ENCODE measurements at places on chromosomes 3 and 15.
A peak's percentile ranks its signal among the peaks of the same experiment; 100 is the strongest.

DNA sequence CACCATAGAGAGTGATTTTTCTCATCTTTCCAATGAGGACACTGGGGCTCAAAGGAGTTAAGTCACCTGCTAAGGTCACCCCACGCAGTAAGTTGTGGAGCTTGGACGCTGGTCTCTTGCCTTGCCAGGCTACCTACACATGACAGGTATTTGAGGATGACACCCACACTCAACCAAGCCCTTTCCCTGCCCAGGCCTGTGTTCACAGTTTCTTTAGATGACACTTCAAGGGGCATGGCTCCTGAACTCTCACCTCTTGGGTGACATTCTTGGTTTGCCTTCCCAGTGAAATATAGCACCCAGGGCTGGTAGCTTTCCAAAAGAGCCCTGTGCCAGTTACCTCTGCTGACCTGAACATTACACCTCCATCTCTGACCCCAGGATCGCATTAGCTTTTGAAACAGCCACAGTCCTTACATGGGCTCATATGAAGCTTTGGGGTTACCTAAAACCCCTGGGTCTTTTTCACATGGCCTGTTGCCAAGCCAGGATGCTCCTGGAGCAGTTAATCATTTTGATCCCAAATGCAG, 148.0 kb downstream of the RPLP1 start:
- no peak for DNase-seq

DNA sequence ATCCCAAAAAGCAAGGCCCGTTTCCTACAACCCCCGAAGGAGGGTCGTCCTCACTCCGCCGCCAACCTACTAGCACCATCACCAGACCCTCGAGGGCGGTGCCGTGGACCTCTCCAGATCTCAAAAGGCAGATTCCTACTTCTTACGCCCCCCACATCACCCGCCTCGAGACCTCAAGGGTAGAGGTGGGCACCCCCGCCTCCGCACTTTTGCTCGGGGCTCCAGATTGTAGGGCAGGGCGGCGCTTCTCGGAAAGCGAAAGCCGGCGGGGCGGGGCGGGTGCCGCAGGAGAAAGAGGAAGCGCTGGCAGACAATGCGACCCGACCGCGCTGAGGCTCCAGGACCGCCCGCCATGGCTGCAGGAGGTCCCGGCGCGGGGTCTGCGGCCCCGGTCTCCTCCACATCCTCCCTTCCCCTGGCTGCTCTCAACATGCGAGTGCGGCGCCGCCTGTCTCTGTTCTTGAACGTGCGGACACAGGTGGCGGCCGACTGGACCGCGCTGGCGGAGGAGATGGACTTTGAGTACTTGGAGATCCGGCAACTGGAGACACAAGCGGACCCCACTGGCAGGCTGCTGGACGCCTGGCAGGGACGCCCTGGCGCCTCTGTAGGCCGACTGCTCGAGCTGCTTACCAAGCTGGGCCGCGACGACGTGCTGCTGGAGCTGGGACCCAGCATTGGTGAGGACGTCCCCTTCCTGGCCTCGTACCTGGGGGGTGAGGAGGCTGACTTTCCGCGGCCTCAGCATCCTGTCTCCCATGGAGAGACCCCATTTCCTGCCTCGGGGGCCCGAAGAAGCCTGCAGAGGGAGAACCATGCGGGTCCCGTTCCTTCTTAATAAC, at the start of gene MYD88:
TSS of gene MYD88 (plus strand) at position 313 of the 842 bp plus-strand sequence. CDS start at position 353, 40 bp downstream.
- DNase-seq = no peak

GRCh38 chr3:5047764-5048419, 68.7 kb downstream of the BHLHE40 start:
- DNase-seq = no peak

- DNase-seq = peak; percentile 23
These were observed 16.7 kb upstream of the KLF15 start for GRCh38 chr3:126373682-126374601.

DNA sequence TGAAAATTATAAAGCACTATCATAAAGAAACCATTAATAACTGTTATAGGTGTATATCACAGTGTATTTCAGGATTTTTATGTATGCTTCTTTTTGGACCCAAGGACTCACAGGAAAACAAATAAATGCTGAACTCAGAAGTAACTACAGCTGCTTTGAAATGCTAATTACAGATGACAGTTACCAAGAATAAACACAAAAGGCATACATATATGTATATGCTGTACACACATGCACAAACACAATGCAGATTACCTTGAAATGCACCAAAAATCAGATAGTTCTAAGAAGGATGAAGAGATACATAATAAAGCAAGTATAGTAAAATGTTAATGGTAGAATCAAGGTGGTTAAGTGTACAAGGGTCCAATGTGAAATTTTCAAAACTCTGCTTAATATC, 52.2 kb downstream of the ZNF280D start:
- DNase-seq = no peak

DNA sequence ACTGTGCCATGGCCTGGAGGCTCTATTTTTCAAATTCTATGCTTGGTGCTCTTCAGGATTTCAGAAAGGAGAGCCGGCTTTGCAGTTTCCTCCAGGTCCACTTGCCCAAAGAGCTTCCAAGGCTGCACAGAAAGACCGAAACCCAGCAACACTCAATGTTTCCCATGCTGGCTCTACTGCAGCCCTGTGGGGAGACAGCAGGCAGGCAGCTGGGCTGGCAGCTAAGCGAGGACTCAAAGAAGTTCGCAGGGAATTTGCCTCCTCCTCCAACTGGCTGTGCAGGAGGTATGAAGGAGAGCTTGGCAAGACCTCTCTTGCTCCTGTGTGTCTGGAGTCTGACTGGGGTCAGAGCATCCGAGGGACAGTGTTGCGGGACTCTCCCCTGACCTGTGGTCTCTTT, 17.4 kb upstream of the ITGA11 start:
- DNase-seq = no peak

DNA sequence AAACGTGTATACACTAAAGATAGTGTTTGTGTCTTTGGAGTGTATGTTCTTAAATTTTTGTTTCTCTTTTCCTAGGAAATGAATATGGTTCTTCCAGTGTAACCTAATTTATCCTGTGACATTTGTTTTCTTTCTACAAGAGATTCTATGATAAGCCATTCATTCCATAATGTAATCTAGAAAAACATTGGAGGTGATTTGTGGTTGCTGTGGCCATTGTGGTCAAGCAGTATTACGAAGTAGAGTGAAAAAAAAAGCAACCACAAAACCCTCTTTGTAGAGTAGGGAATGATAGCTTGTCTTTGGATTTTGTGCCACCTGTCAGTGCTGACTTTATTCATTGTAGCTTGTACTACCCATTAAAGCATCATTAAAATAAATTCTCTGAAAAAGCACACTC, 1209.6 kb downstream of the ZPLD1 start:
- no peak for DNase-seq

GRCh38 chr15:97994236-97994635, 33.7 kb downstream of the ARRDC4 start:
- no peak for DNase-seq

- no peak for DNase-seq
These were observed 24.3 kb downstream of the ZDHHC19 start for GRCh38 chr3:196186651-196187573.

- no peak for DNase-seq
These were observed 565 bp downstream of the MANF start for GRCh38 chr3:51385621-51386091.

DNA sequence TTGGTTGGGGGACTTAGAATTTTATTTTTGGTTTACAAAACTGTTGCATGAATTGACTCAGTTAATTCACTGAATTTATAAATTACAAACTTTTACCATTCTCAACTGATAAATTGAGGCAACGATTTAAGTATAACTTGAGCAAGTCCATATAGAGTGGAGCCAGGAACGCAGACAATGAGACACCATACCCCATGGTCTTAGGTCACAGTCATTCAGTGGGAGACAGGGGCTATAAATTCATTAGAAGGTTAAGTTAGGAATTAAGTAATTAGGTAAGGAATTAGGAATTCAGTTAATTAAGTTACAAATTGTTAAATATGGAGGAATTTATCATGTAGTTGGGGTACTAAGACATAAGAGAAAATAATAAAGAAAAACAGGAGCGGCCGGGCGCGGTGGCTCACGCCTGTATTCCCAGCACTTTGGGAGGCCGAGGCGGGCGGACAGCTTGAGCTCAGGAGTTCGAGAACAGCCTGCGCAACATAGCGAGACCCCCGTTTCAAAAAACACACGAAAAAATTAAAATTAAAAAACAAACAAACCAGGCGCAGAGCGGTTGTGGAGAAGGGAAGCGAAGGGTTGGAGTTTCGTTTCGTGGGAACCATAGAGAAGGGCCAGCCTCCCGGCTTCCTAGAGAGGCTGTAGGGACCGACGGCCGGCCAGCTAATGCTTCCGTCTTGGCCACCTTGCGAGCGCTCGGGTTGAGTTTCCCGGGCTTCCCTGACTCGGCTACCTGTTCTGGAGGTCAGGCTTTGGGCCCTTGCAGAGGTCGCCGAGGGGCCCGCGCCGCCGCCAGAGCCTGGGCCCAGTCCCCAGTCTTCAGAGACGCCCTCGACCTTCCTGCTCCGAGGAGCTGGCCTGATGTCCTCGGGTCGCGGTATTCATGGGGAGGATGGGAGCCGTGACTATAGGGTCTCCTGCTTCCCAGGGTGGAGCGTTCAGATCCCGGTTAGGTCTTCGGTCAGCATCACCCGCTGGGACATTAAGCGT, at the start of gene ZNF619:
TSS of gene ZNF619 (plus strand) at position 645 of the 993 bp plus-strand sequence. CDS start 858 bp downstream, outside the sequence.
- peak; percentile 44 for DNase-seq

- no peak for DNase-seq
These were observed 66.6 kb downstream of the TGFBR2 start for GRCh38 chr3:30672959-30673358.

DNA sequence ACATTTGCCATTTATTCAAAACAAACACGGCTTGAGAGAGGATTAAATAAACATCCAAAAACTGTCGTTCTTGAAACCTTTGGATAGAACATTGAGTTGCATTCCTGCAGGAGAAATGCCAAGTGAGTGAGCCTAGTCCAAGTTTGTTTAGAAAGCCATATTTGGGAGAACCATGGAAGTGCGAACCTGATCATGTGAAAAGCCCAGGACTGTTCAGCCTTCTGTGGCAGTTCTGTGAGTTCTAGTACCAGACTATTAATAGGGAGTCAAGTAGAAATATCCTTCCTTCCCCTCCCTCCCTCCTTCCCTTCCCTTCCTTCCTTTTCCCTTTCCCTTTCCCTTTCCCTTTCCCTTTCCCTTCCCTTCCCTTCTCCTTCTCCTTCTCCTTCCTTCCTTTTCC, 470.4 kb downstream of the LPP start:
- DNase-seq = peak; percentile 44

GRCh38 chr3:120641696-120642246, 40.3 kb downstream of the HGD start:
- DNase-seq = no peak

- peak; percentile 54 for DNase-seq
These were observed 97.4 kb downstream of the STAC start for GRCh38 chr3:36477655-36478054.

DNA sequence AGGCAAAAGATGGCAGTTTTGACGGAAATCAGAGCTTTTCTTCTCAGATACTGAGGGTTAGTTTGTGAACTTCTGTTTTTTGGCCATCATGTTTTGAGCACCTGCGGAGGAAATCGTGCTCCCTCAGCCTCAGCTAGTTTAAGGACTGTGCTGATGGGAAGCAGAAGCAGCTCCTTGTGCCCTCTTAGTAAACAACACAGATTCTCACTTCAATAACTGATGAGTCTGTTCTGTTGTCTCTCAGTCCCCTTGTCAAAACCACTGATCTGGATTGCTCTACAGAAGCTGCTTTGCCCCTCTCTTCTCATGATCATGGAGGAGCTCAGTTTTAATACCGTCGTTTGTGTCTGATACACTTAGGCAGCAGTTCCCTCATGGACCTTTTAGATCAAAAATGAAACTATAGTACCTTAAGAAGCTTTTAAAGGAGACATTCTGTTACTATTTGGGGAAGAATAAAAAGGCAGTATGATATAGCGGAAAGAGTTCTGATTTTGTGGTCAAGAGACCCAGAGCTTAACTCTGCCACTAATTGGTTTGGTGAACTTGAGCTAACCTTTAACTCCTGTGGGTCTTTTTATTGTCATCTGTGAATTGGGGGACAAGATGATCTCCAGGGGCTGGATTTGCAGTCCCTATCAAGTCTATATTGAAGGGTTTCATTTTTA, 152.6 kb downstream of the BBX start:
- DNase-seq = no peak

GRCh38 chr3:74281705-74282104, 332.8 kb downstream of the CNTN3 start:
- no peak for DNase-seq

- DNase-seq = no peak
These were observed 231.7 kb downstream of the PDZRN3 start for GRCh38 chr3:73393005-73393404.

- DNase-seq = no peak
These were observed 642.3 kb downstream of the ROBO1 start for GRCh38 chr3:79125313-79125984.

GRCh38 chr3:122555275-122556071, 8.6 kb downstream of the PARP9 start:
- DNase-seq = no peak

GRCh38 chr3:54671511-54671910, 256.3 kb downstream of the LRTM1 start:
- DNase-seq = no peak

- no peak for DNase-seq
These were observed 356.5 kb upstream of the SLCO3A1 start for GRCh38 chr15:91496754-91497691.
